Activated CD8-positive, alpha-beta T cell treated with anti-CD3 and anti-CD28 coated beads, Interleukin-2, amount 10 ng/mL, durations not matched to agents 7 days and 5 days (primary cell): ENCODE measurements at places on chromosomes 2 and 18. TPM values are rescaled to one million over a fixed set of nuclear protein-coding genes. Genes with fewer than 3 reads are reported as not detected.

Gene MLPH
- total RNA-seq: not detected

Gene ST8SIA5
- not detected for total RNA-seq

Gene MBOAT2
- total RNA-seq: 6.3 TPM

Gene BOK
- total RNA-seq: not detected

Gene LCT
- 0.34 TPM for total RNA-seq

Gene GREB1
- total RNA-seq: 0.42 TPM

Gene IL1RL2
- total RNA-seq: not detected

Gene RBMS1
- 87.9 TPM for total RNA-seq

Gene LYPD6
- total RNA-seq: not detected

Gene CFC1
- total RNA-seq: not detected

Gene LRRC30
- total RNA-seq: not detected

- H3K27ac ChIP-seq: no peak overlapping the region
- H3K36me3 ChIP-seq: no peaks in the 10 kb centered on the region
- no peak for DNase-seq
- H3K4me1 ChIP-seq: no peaks in the 10 kb centered on the region
- no peak overlapping the region for H3K4me3 ChIP-seq
- no peaks in the 10 kb centered on the region for H3K27me3 ChIP-seq
Observed at GRCh38 chr18:41870817-41871216, 84.2 kb upstream of the PIK3C3 start.

- H3K36me3 ChIP-seq: no peaks in the 10 kb centered on the region
- H3K27ac ChIP-seq: no peak overlapping the region
- H3K27me3 ChIP-seq: no peaks in the 10 kb centered on the region
- no peak overlapping the region for H3K4me3 ChIP-seq
- H3K4me1 ChIP-seq: no peaks in the 10 kb centered on the region
Observed at GRCh38 chr2:223626716-223627115, 24.6 kb upstream of the SCG2 start.

GRCh38 chr2:167424803-167425755, 536.8 kb downstream of the XIRP2 start:
- no peak overlapping the region for H3K4me3 ChIP-seq
- DNase-seq: no peak
- H3K27ac ChIP-seq: no peak overlapping the region
- no peaks in the 10 kb centered on the region for H3K27me3 ChIP-seq
- H3K4me1 ChIP-seq: no peaks in the 10 kb centered on the region
- no peaks in the 10 kb centered on the region for H3K36me3 ChIP-seq

DNA sequence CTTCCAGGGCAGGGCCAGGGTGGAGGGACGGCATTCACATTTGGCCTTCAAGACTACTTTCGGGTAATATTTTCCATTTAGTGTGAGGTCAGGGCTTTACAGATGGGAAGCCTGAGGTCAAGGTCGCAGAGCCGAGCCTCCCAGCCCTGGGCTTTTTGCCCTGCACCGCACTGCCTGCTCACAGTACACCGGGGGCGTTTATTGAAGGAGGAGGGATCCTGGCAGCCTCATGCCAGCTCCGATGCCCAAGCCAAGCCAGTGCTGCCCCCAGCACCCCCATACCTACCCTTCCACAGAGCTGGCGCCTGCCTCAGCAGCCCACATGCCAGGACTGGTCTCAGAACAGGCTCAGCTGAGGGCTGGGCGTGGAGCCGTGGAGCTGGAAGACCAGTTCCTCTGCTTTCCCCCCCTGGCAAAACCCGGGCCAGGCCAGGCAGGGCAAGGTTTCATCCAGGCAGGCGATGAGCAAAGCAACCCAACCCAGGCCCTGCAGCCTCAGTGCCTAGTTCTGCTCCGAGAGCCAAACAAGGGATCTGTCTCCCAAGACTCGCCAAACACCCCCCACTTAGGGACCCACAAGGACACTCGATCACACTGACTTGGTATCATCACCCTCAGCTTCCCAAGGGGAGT, 11.9 kb downstream of the SDC1 start:
- H3K27me3 ChIP-seq: no peaks in the 10 kb centered on the region
- no peak for DNase-seq

DNA sequence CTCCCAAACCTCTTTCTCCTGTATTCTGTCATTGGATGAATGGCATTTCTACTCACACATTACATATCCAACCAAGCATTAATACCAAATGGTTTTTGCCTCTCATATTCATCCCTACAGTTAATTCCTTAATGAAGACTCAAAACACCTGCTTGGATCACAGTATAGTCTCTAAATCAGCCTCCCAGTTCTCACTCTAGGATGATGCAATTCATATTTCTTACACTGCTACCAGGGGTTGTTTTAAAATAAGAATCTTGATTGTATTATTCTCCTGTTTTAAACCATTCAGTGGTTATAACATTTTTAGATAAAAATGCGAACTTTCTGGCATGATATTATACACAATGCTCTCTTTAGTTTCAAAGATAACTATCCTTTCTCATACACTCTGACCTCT, 281.4 kb upstream of the ZEB2 start:
- no peaks in the 10 kb centered on the region for H3K4me1 ChIP-seq
- no peaks in the 10 kb centered on the region for H3K36me3 ChIP-seq
- H3K4me3 ChIP-seq: no peak overlapping the region
- H3K27me3 ChIP-seq: peaks cover 3% of the 10 kb centered on the region
- no peak overlapping the region for H3K27ac ChIP-seq

DNA sequence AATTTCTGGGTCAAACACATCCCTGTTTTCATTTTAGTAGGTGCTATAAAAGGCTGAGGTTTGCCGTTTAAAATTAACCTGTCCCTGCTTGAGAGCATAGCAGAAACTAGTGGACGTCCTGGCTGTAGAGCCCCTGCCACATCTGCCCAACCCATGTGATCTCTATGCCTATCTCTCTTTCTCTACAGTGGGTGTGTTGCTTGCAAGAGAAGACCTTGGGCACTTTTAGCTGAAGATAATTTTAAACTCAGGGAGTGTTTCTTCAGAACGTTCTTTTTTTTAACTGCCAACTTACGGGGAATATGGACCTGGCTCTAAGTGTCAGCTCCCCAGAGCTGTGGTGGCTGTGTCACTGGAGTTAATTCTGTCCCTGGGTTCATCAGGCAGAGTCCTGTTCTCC, 100.6 kb downstream of the NRP2 start:
- H3K27ac ChIP-seq: no peak overlapping the region
- no peaks in the 10 kb centered on the region for H3K36me3 ChIP-seq
- no peak for DNase-seq
- peaks cover 13% of the 10 kb centered on the region for H3K4me1 ChIP-seq
- H3K4me3 ChIP-seq: no peak overlapping the region
- H3K27me3 ChIP-seq: peaks cover 5% of the 10 kb centered on the region

DNA sequence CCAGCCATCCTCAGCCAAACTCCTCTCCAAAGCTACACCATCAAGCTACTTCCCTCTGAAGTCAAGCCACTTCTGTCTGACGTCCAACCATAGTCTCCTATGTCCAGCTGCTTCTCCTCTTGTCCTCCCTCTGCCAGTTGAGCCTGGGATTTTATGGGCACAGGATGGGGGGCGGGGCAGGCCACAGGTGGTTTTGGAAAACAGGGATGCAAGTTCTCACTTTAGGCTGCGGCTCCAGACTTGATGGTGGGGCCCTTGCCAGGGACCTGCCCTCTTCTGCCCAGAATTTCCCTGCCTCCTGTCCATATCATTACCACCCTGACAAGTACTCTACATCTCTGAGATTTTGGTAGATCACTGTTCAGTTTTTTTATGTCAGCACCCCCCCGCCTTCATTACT, 41.6 kb downstream of the TEX51 start:
- DNase-seq: no peak
- no peak overlapping the region for H3K27ac ChIP-seq

- H3K4me3 ChIP-seq: no peak overlapping the region
- peaks cover 76% of the 10 kb centered on the region for H3K4me1 ChIP-seq
- H3K36me3 ChIP-seq: peaks cover 22% of the 10 kb centered on the region
Observed at GRCh38 chr18:13269521-13270011, 51.0 kb downstream of the LDLRAD4 start.

DNA sequence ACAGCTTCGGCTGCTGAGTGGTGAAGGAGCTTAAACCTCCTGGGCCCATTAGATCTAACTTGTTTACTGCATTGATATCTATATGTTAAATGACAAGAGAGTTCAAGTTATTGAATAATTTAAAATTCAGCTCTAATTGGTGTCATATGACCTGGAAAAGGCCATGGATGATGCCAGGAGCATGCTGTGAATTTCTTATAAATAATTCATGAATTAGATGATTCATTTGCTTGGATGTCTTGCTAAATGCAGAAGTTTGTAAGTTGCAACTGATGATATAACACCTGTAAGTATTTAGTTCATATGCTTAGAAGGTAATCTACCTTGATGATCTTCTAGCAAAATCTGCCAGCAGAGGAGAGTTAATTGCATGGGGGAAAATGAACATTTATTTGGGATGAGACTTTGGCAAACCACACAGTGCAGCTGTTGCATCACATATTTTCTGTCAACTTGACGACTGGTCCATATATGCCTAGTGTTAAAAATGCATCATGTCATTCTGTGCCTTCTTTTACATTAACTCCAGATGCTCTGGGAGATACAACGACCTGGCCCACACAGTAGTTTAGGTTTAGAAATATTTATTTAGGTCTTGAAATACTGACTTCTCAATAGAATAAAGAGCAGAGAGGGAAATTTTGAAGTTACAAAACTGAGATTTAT, 226.3 kb downstream of the KIAA1328 start:
- DNase-seq: no peak
- no peaks in the 10 kb centered on the region for H3K4me1 ChIP-seq
- H3K27me3 ChIP-seq: no peaks in the 10 kb centered on the region
- no peak overlapping the region for H3K27ac ChIP-seq
- H3K4me3 ChIP-seq: no peak overlapping the region

- H3K27ac ChIP-seq: no peak overlapping the region
- peaks cover 2% of the 10 kb centered on the region for H3K27me3 ChIP-seq
- no peak for DNase-seq
Observed at GRCh38 chr2:212908031-212908430, 243.4 kb downstream of the IKZF2 start.

- no peak overlapping the region for H3K27ac ChIP-seq
- no peak overlapping the region for H3K4me3 ChIP-seq
- peaks cover 6% of the 10 kb centered on the region for H3K27me3 ChIP-seq
Observed at GRCh38 chr2:110124939-110125691, 9.5 kb upstream of the MALL start.

GRCh38 chr2:227889336-227889735, 17.9 kb downstream of the DAW1 start:
- no peaks in the 10 kb centered on the region for H3K36me3 ChIP-seq
- H3K27ac ChIP-seq: no peak overlapping the region
- no peak overlapping the region for H3K4me3 ChIP-seq
- H3K4me1 ChIP-seq: no peaks in the 10 kb centered on the region
- no peaks in the 10 kb centered on the region for H3K27me3 ChIP-seq

- DNase-seq: no peak
- no peaks in the 10 kb centered on the region for H3K27me3 ChIP-seq
Observed at GRCh38 chr2:230444832-230445231, 28.8 kb downstream of the SP100 start.

DNA sequence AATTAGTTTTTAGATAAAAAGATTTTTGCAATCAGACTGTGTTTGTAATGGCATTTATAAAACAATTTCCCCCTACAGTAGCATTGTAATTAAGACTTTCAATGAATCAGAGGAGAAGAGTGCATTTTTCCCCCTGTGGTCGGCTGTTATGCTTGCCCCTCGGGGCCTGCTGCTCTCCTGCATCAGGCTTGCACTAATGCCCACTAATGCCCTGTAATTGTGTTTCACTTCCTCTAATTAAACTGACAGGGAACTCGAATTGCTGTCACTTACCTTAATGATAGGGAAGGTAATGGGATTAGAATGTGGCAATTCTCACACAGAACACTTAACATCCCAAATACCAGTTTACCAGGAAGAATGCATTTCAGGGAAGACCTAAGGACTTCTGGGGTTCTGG, 61.2 kb upstream of the LRRTM1 start:
- H3K4me3 ChIP-seq: no peak overlapping the region
- no peak for DNase-seq
- no peak overlapping the region for H3K27ac ChIP-seq
- H3K4me1 ChIP-seq: no peaks in the 10 kb centered on the region

- DNase-seq: no peak
- H3K4me1 ChIP-seq: peaks cover 45% of the 10 kb centered on the region
- H3K27me3 ChIP-seq: no peaks in the 10 kb centered on the region
- no peak overlapping the region for H3K27ac ChIP-seq
Observed at GRCh38 chr2:207072571-207072970, 93.2 kb downstream of the KLF7 start.

DNA sequence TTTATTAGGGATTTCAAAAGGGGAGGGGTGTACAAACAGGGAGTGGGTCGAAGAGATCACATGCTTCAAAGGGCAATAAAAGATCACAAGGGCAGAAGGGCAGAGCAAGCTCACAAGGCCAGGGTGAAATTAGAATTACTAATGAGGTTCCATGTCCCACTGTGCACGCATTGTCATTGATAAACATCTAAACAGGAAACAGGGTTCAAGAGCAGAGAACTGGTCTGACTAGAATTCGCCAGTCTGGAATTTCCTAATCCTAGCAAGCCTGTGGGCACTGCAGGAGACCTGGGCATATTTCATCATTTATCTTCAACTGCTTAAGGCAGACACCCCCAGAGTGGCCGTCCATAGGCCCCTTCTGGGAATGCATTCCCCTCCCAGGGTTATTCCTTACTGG, 408.2 kb downstream of the ZNF804A start:
- H3K4me1 ChIP-seq: no peaks in the 10 kb centered on the region
- H3K27ac ChIP-seq: no peak overlapping the region
- no peaks in the 10 kb centered on the region for H3K36me3 ChIP-seq
- no peak overlapping the region for H3K4me3 ChIP-seq

GRCh38 chr2:221836095-221836494, 264.0 kb upstream of the EPHA4 start:
- no peak for DNase-seq
- H3K27me3 ChIP-seq: no peaks in the 10 kb centered on the region
- H3K27ac ChIP-seq: no peak overlapping the region
- H3K4me3 ChIP-seq: no peak overlapping the region
- H3K4me1 ChIP-seq: no peaks in the 10 kb centered on the region

DNA sequence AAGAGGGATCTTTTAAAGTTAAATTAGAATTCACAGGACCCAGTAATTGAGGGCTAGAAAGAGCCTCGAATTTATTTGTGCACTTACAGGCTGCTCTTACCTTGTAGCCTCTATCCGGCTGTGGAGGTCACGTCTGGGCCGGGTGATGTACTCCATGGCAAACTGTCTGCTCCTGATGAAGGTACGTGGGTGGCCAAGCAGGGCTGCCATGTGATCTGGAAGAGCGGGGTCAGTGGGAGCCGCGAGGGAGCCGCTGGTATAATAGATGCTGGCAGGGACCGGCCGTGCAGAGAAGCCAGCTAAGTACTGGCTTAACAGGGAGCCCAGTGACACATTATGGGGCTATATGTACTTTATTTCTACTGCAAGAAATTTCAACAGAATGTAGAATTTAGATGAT, 59.2 kb downstream of the ADI1 start:
- peaks cover 9% of the 10 kb centered on the region for H3K4me1 ChIP-seq
- peaks cover 16% of the 10 kb centered on the region for H3K36me3 ChIP-seq
- H3K27ac ChIP-seq: no peak overlapping the region
- no peak for DNase-seq
- no peak overlapping the region for H3K4me3 ChIP-seq

DNA sequence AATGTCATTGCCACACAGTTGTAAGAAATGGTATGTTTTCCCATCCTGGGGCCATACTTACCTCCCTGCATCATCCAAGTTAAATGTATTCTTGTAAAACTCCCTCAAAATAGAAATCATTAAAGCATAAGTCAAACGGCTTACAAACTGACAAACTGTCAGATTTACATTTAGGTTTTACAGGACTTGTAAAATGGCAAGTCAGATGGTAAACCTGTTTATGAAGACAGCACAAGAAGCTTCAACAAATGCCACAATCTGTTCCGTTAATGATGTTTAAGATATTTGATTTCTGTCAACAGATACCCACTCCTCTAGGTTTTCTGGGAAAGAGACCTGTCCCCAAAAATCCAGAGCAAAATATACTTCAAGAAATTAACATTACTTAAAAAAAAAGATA, 197.2 kb downstream of the PID1 start:
- H3K4me3 ChIP-seq: no peak overlapping the region
- H3K27ac ChIP-seq: no peak overlapping the region
- H3K36me3 ChIP-seq: no peaks in the 10 kb centered on the region
- no peaks in the 10 kb centered on the region for H3K4me1 ChIP-seq
- no peak for DNase-seq
